ENCODE measurements at places on chromosomes 7 and 10.
A peak's percentile ranks its signal among the peaks of the same experiment; 100 is the strongest.

- no peak for DNase-seq
Observed at GRCh38 chr7:157514746-157515145, 177.9 kb downstream of the DNAJB6 start.

- peak; percentile 39 for DNase-seq
Observed at GRCh38 chr10:69968830-69969229, 83.8 kb upstream of the MACROH2A2 start.

GRCh38 chr10:125081931-125082330, 78.4 kb downstream of the CTBP2 start:
- DNase-seq = no peak

GRCh38 chr10:75967491-75967890, 536.1 kb downstream of the LRMDA start:
- peak; percentile 96 for DNase-seq

GRCh38 chr7:78499283-78499682, 700.7 kb downstream of the PHTF2 start:
- no peak for DNase-seq

DNA sequence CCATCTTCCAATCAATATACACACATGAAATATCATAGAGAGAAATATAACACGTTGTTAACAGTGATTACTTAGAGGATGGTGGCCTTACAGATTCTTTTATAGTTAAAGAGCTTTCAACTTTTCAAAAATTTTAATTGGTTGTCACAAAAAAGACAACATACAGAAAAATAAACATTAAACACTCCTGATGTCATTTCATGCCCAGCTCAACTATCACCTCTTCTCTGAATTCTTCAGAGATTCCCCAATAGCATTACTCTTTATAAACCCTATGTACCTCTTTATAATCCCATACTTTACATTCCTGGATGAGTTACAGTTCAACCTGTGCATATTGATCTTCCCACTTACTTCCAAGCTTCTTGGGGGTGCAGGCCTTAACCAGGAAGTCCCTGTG, 159.8 kb downstream of the POU6F2 start:
- no peak for DNase-seq

DNA sequence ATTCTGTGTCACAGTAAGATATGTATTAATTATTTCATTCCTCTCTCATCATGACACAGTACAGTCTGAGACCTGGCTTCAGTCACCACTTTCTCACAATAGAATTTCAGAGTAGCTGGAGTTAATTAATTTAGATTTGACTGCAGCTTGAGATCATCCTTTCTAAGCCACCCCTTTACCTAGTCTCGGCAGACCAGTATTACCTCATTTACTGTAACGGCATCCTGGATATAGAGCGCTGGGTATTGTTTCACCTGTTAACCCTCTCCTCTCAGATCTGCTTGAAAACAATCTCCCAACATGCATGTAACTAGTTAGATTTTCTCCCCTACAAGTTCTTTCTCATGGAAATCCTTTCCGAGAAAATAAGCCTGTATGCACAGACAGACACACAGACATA, 1057.5 kb downstream of the GATA3 start:
- no peak for DNase-seq

DNA sequence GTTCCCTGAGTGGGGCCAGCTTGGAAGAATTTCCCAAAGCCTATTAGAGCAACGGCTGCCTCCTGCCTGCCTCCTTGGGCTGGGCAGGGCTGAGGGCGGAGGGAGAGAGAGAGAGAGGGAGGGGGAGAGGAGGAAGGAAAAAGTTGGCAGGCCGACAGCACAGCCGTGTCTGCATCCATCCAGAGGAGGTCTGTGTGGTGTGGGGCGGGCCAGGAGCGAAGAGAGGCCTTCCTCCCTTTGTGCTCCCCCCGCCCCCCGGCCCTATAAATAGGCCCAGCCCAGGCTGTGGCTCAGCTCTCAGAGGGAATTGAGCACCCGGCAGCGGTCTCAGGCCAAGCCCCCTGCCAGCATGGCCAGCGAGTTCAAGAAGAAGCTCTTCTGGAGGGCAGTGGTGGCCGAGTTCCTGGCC, at the start of gene AQP1:
AQP1 (plus strand) TSS at position 293 of the 409 bp plus-strand sequence; CDS start at position 350, 57 bp downstream.
- DNase-seq = peak; percentile 61

DNA sequence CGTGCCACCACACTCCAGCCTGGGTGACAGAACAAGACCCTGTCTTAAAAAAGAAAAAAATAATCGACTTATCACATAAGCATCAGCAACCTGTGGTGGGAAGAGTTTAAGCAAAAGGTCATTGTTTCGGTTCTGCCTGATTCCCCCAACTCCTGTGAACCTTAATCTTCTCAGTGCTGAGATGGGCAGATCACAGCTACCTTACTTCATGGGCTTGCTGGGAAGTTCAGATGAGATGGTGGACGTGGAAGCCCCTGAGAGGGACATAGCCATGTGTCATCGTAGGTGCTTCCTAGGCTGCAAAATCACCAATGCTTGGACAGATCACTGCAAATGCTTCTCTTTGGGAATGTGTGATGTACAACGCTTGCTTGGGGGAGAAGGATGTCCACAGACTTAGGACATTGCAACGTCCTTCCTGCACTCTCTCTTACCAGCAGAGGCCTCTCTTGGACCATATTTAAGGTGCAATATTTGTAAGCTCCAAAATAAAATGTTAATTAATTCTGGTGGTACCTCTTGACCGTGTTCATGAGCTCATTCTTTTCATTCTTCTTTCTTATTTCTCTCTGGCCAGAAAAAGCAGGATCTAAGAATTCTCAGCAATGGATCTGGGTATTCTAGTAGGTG, 8.6 kb downstream of the GJD4 start:
- peak; percentile 15 for DNase-seq

DNA sequence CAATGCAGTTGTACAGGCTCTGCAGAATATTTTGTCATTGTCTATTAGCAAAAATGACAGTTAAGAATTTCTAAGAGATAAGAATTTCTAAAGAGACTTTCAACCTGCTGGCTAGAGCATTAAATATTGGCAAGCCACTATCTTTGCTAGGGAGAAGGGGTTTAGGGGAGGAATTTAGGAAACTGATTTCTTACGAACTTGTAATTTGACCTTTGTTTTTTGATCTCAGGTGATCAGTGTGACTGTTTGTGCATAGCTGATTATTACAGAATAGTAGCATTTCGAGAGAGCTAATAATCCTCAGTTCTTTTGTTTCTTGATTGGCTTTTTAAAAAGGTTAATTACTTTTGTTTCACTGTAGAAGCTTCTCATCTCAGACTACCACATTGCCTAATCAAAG, 68.1 kb downstream of the ST7 start:
- peak; percentile 16 for DNase-seq

- DNase-seq = no peak
Observed at GRCh38 chr7:137944168-137944567, 57.7 kb downstream of the CREB3L2 start.

DNA sequence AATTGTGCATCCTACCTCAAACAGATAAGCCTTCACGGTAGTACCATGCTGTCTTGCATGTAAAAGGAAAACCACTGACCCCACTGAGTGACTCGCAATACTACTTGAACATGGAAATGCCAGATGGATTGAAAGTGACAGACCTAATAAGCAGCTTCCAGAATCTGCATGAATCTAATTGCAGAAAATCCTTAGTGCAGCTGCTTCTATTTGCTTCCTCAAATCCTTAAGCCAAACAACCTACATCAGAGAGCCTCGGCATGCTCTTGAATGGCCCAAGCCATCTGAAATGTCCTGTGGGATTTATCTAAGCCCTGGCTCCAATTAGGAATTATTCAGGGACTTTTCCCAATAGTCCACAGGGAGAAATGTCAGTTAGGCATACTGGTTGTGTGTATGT, 509.5 kb upstream of the CELF2 start:
- no peak for DNase-seq

DNA sequence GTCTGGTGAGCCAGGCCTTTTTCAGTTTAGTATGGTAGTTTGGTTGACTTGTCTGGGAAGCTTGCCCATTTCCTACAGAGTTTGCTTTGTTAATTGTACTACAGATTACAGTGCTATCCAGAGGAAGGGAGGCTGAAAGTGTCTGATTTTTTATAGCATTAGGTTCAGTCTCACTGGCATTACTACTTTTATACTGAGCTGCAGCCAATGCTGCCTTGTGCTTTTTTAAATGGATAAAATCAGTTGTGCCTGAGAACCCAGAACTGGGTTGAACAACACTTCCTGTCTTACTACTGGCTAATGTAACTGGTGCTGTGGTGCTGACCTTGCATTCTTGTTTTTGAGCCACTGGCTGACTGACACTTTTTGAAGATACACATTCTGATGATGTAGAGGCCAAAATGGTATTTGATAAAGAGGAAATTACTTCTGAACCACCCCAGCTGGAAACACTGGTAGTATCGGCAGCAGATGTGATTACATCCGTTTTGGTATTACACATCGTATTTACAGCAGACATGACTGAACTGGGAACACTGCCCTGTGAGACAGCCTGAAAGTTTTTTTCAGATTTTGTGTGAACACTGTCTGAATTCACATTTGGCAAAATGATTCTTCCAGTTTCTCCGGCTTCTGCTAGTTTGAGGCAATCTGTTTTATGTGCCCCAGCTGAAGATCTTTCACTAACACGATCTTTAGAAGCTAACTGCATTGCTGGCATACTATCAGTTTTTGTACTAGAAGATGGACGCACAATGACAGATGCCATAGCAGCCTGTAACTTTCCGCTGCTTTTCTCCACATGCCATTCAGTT, 74.1 kb downstream of the NRBF2 start:
- peak; percentile 11 for DNase-seq

DNA sequence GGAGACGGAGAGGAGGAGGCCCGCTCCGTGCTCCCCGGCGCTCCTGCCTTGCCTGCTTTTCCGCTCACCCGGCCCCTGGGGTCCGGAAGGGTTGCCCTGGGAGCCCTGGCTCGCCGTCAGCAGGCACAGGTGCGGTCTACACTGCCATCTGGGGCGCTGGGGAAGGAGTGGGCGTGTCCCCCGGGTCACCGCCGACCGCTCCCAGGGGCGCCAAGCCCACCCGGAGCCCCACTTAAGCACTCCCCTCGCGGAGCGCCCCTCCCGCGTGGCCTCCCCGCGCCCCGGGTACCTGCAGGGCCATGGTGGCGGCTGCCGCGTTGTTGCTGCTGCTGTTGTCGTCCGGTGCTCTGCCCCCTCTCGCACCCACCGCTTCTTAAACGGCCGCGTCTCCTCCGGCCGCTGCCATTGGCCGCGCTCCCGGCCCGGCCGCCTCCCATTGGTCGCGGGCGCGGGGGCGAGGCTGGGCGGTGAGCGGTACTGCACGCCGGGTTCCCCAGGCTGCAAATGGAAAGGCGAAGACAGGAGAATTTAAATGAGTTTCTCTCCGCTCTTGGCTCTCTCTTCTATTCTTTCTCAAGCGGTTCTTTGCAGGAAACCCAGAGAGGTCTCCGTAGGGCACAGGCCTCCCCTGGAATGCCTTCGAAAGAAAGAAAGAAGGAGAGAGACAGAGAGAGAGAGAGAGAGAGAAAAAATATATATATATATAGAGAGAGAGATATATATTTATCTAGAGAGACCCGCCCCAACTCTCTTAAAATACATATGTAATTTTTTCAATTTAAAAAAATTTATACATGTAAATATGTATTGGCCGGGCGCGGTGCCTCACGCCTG, at the start of gene ACBD7:
ACBD7 (minus strand) TSS at position 349 of the 834 bp plus-strand sequence; CDS start at position 301, 48 bp downstream.
- DNase-seq = peak; percentile 91

- DNase-seq = peak; percentile 32
Observed at GRCh38 chr7:1516586-1517251, 12.5 kb upstream of the INTS1 start.

DNA sequence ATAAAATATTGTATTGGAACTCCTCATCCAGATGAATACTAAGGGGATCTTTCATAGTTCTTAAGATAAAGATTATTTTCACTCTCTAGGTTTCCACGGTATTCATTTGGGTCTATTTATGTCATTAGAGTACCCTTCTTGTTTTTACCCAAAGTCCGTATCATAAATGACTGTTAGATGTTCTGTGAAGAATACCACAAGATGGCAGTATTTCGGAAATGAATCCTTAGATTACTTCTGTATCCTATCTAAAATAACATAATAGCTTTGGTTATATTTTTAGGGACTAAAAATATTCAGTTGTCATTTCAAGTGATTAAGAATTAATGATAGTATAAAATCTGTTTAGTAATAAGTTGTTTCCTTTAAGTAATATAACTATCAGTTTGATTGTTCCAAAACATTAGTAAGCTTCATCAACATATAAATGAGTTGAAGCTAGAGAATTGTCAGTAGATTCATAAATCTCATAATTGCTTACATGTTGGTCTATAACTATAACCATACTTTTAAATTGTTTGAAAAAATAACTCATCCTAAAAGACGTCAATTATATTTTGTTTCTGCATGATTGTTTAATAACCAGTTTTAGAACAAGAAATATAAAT, 337.5 kb upstream of the KCND2 start:
- DNase-seq = peak; percentile 62

DNA sequence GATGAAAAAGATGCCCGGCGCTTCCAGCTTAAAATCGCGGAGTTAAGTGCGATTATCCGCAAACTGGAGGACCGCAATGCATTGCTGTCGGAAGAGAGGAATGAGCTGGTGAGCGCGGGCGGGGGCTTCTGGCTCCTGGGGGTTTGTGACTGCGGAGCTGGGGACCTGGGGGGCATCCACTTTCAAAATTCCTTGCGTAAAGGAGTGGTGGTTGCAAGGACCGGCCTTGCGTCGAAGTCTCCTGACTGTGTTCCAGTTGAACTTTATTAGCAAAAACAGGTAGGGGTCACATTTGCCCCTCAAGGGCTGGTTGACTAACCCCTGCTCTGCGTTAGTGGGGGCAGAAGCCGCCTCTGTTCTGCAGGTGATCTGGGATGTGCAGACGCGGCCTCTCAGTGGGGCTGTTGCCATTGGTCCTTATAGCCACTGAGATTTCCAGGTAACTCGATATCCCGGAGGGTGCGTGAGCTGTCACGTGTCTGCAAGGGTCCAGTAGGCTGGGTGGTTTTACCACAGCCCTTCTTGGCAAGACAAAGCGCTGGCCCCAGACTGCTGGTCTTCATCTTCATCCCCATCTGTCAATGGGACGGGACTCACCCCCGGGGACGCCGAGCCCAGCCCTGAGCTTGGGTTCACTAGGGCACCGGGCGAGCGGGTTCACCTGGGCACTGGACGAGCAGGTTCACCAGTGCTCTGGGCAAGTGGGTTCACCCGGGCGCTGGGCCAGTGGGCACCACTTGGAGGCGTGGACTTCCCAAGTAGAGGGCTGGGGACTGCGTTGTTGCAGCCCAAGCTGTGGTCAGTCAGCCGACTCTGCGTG, 51.5 kb upstream of the DPYSL4 start:
- DNase-seq = no peak

DNA sequence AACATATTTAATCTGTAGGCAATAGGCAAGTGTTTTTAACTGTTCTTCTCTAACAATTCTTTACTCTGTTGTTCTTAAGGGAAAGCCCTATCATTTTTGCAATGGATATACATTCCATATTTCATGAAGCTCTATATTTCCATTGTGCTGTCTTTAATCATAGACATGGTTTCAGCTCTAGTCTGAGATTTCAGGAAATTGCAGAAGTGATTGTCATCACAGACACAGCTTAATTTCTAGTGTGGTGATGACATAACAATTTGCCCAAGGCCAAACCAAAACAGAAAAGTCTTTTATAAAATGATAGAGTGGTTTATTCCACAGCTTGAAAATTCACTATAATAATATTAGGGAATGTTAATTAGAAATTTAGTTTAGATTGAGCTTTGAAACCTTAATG, 494.1 kb upstream of the SEMA3A start:
- DNase-seq = no peak

- DNase-seq = no peak
Observed at GRCh38 chr10:80266513-80266863, 23.0 kb downstream of the MAT1A start.

Data from NCI-H69 (cell line).